Ascending aorta (tissue), 2 donors: ENCODE measurements at places on chromosomes 12 and 14. TPM values are rescaled to one million over a fixed set of nuclear protein-coding genes. Genes with fewer than 3 reads are reported as not detected.

DNA sequence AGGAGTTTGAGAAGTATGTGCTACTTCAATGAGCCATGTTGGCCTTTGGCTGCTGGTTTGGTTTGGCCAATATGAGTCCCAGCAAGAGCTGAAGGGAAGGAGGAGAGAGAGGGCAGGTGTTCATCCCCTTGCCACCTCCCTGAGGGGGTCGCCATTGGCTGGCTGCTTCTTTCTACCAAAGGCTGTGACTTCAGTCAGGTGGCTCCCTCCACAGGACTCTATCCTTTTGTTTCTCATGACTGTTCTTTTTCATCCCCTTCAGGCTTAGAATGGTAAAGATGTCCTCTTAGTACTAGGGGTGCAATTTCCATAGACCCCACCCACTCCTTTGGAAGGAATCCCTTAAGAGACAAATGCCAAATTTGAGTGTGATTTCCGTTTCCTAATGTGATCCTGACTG lies 31.2 kb upstream of the OTOGL start:
- no peaks in the 10 kb centered on the region for H3K36me3 ChIP-seq
- no peaks in the 10 kb centered on the region for H3K27me3 ChIP-seq
- no peak overlapping the region for H3K27ac ChIP-seq
- H3K4me3 ChIP-seq = no peak overlapping the region
- no peak for DNase-seq

- no peak overlapping the region for H3K4me3 ChIP-seq
- no peaks in the 10 kb centered on the region for H3K36me3 ChIP-seq
- no peak overlapping the region for H3K27ac ChIP-seq
- H3K4me1 ChIP-seq = no peaks in the 10 kb centered on the region
- DNase-seq = no peak
Observed at GRCh38 chr14:24708684-24709083, 74.7 kb upstream of the GZMB start.

The IL25 gene
- total RNA-seq = not detected

- no peak for DNase-seq
- no peak overlapping the region for H3K27ac ChIP-seq
- H3K4me3 ChIP-seq = no peak overlapping the region
- peaks cover 2% of the 10 kb centered on the region for H3K4me1 ChIP-seq
- H3K27me3 ChIP-seq = no peaks in the 10 kb centered on the region
- no peaks in the 10 kb centered on the region for H3K36me3 ChIP-seq
Observed at GRCh38 chr14:90805662-90806540, 10.3 kb downstream of the TTC7B start.

The CCDC177 gene
- not detected for total RNA-seq

The TSHR gene
- total RNA-seq = not detected

DNA sequence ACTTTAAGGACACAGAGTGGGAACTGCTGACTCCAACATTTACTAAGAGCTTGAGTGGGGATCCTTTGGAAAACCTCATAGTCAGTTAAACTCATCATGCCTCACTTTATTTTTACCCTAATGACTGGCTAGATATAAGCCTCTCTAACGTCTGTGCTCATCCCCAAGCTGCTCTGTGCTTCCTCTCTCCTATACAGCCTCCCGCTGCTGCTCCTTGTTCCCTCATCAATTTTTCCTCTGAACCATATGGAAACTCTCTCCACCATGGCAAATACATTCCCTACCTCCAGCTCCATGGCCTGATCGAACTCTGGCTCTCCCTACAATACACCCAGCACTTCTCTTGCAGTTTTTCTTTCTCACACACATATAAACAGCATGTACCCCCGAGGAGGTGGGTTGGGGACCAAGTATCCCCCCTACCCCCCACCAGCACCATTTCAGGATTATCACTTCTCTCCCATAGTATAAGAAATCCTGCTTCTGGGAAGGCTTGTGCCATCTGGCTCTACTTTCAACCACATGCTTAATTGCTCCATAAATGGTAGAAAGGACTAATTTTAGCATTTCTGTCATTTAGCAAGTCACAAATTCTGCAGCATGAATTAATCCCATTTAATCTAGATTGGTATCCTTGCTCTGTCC lies 39.2 kb upstream of the DYRK2 start:
- DNase-seq = no peak
- no peak overlapping the region for H3K4me3 ChIP-seq
- no peaks in the 10 kb centered on the region for H3K4me1 ChIP-seq

DNA sequence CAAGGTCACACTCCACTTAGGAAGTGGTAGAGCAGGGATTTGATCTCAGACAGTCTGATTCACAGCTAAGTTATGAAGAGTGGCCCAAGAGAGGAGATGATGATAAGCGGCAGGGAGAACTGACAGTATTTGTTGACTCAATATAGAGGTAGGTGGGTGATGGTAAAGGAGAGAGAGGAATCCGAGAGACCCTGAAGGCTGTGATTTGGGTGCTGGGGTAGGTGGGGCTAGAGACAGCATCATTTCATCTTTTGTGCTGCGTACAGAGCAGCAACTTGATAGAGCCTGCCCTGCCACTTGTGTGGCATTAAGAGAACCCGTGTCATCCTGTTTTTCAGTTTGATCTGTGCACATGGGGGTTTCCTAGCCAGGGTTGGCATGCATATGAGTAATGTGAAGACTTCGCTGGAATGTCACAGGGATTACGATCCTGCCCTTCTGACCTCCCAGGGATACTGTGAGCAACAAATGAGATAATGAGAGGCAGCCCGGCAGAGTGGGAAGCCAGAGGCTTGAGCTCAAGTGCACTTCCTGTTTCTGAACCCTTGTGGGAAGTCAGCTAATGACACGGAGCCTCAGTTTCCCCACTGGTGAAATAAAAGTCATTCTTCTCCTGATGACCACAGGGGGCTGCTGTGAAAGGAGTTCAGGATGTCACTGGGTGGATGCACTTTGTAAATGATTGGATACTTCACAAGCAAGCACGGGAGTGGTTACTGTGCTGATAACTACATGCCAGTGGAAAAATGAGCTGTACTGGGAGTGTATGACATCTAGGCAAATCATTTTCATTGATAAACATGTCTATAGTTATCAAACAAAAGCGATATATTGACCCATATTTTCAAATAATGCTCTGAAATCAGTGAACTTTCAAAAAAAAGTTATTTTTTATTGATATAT lies 59.5 kb upstream of the IGF1 start:
- H3K36me3 ChIP-seq = no peaks in the 10 kb centered on the region
- H3K4me1 ChIP-seq = no peaks in the 10 kb centered on the region
- DNase-seq = no peak
- no peaks in the 10 kb centered on the region for H3K27me3 ChIP-seq
- H3K27ac ChIP-seq = no peak overlapping the region
- H3K4me3 ChIP-seq = no peak overlapping the region

GRCh38 chr14:65794674-65795279 lies 382.2 kb downstream of the FUT8 start:
- no peaks in the 10 kb centered on the region for H3K36me3 ChIP-seq
- H3K27me3 ChIP-seq = no peaks in the 10 kb centered on the region
- no peak overlapping the region for H3K27ac ChIP-seq
- DNase-seq = no peak

The OSGEP gene
- total RNA-seq = 26.7 TPM

- DNase-seq = peak; percentile 91
- no peak overlapping the region for H3K4me3 ChIP-seq
- peak overlapping the region; percentile 75 for H3K27ac ChIP-seq
- H3K36me3 ChIP-seq = peaks cover 25% of the 10 kb centered on the region
Observed at GRCh38 chr12:2640709-2641108, 154.1 kb upstream of the FKBP4 start.

DNA sequence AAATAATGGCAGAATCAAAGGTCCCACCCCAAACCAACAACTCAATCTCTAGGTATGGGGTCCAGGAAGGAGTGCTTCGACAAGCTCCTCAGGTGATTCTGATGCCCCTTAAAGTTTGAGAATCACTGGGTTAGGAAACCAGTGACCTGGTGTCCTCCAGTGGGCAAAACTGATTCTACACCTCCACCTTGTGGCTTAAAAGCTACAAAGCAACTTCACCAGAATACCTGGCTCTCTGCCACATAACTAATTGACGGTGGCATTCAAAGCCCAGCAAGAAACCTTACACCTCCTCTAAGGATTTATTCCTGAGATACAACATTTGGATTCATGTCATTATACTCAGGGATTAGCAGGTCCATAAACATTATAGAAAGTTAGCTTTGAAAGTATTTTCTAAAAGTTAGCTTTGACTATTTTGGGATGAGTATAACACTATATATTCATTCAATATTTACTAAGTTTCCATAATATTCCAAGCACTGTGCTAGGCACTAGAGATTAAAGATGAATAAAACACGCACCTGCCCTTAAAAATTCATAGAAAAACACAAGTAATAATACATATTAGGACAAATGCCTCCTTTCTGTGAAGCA lies 45.4 kb downstream of the DCAF5 start:
- no peaks in the 10 kb centered on the region for H3K27me3 ChIP-seq
- no peak for DNase-seq
- H3K4me3 ChIP-seq = no peak overlapping the region

DNA sequence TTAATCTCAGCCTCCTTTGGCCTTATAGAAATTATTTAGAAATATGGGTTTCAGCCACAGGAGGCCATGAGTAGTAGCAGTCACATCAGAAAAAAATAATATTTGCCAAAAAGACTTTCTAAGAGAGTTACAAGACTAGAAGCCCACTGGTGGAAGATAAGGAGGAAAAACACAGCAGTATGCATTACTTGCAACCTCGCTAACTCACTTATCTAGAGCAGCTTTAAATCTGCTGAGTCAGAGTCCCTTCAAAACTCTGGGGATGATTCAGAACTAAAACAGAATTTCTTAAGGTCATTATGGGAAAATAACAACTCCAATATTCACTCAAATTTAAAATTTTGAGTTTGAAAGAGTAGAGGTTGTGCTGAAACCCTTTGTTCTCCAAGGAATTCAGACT lies 6.2 kb downstream of the OR4K17 start:
- DNase-seq = no peak
- H3K36me3 ChIP-seq = no peaks in the 10 kb centered on the region
- no peak overlapping the region for H3K27ac ChIP-seq
- H3K27me3 ChIP-seq = no peaks in the 10 kb centered on the region

- DNase-seq = no peak
- H3K27ac ChIP-seq = peak overlapping the region; percentile 63
- H3K4me3 ChIP-seq = peak overlapping the region; percentile 34
- peaks cover 21% of the 10 kb centered on the region for H3K4me1 ChIP-seq
- no peaks in the 10 kb centered on the region for H3K36me3 ChIP-seq
Observed at GRCh38 chr12:12506496-12506890, 56.2 kb downstream of the DUSP16 start.

The CRY1 gene
- 23.0 TPM for total RNA-seq

DNA sequence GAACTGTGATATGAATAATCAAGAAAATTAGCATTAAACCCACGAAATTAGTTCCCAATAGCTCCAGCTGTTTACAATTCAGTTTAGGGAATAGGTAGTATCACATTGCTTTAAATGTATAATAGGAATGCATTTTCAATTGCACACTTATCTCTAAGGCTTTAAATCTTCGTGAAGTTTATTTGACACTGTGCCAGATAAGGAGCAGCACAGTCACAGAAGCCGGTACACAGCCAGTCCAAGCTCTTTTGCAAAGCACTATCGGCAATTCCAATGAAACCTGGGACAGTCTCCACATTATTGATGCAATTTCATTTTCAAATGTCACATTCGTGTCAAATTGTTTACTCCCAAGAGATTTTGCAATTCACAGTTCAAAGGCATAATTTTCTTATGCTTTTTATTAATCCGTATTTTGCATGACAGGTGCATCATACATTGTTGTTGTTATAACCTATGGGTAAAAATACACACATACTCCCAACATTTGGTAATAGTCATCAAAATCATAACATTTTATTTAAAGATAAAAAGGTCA lies 602.8 kb downstream of the RPS29 start:
- H3K27ac ChIP-seq = no peak overlapping the region
- H3K27me3 ChIP-seq = no peaks in the 10 kb centered on the region
- no peak overlapping the region for H3K4me3 ChIP-seq
- no peaks in the 10 kb centered on the region for H3K36me3 ChIP-seq
- no peak for DNase-seq

DNA sequence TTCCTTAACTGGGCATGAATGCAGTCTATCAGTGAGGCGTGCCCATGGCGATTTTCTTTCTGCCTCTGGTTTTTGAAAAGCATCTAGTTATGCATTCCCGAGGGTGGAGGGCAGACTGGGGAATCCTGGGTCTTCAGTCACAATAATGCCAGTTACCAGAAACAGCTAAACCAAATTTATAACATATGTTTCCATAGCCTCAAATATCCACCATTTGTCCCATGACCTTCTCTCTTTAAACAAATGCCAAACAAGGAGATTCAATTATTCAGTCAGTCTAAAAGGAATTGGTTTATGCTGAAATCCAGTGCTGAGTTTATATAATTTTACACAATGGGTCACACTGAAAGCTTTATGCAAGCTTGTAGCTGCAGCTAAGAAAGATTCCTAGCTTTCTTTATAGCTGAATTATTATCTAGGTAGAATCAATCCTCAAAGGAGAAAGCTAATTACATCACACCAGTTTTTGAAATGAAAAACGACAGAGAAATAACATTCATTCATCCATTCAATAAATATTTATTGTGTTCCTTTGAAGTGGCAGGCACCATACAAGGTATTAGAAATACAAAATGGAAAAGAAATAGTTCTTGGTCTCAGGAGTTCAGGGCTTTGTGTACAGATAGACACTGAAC lies 131.3 kb upstream of the RAP1B start:
- H3K27me3 ChIP-seq = no peaks in the 10 kb centered on the region
- no peaks in the 10 kb centered on the region for H3K36me3 ChIP-seq
- H3K4me3 ChIP-seq = no peak overlapping the region
- no peaks in the 10 kb centered on the region for H3K4me1 ChIP-seq
- DNase-seq = no peak
- H3K27ac ChIP-seq = no peak overlapping the region

DNA sequence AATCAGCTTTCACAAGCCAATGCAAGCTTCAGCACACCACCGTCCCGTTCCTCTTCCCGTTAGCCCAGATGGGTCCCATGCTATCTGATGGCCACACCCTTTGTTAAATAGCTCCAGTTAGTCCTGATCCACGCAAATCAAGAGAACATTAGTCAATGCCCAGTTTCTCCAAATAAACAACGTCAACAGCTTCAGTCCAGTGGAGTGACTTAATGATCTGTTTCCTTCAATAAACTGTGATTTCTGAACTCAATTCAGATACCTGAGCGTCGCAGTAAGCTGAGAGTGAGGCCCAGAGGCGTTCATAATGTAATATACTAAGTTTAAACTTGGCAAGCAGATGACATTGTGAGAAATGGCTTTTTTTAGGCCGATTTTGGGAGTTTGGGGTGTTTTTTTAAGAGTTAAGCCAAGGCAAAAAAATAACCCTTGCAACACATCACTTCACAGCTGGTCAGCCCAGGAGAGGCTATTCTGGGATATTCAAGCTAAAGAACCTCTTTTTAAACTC lies 112.3 kb downstream of the ZFP36L1 start:
- peak overlapping the region; percentile 81 for H3K27ac ChIP-seq
- H3K4me3 ChIP-seq = no peak overlapping the region
- H3K27me3 ChIP-seq = no peaks in the 10 kb centered on the region
- H3K4me1 ChIP-seq = peaks cover 40% of the 10 kb centered on the region

The RARG gene
- 29.8 TPM for total RNA-seq

GRCh38 chr12:110373025-110373424 lies 30.5 kb downstream of the ANAPC7 start:
- peaks cover 37% of the 10 kb centered on the region for H3K36me3 ChIP-seq
- no peak for DNase-seq
- H3K4me1 ChIP-seq = no peaks in the 10 kb centered on the region
- no peak overlapping the region for H3K4me3 ChIP-seq
- H3K27ac ChIP-seq = peak overlapping the region; percentile 64
